ENCODE measurements at places on chromosomes 12 and 14. TPM values are rescaled to one million over a fixed set of nuclear protein-coding genes. Genes with fewer than 3 reads are reported as not detected.
A peak's percentile ranks its signal among the peaks of the same experiment; 100 is the strongest.

DNA sequence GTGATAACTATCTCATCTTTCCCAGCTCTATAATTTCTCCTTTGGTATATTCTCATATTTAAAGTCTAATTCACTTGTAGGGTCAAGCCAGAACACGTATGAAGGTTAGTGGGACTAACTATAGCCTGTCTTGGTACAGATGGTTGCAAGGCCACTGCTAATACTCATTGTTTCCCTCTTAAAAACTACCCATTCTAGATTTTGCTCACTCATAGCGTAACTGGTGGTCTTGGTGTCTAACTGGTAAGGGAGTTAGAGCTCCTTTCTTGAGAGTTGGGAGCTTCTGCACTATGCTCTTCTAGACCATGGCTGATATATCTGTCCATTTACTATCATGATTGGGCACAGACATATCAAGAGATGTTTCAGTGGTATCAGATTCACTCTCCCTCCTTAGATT is 8.8 kb downstream of the MGP start:
- no peak for DNase-seq

GRCh38 chr14:93643127-93643526 is 145.2 kb downstream of the PRIMA1 start:
- no peak for DNase-seq

- no peak for DNase-seq
Observed at GRCh38 chr12:71587012-71587411, 76.6 kb downstream of the ZFC3H1 start.

GRCh38 chr12:20505056-20505455 is 136.7 kb downstream of the PDE3A start:
- DNase-seq, result no peak

DNA sequence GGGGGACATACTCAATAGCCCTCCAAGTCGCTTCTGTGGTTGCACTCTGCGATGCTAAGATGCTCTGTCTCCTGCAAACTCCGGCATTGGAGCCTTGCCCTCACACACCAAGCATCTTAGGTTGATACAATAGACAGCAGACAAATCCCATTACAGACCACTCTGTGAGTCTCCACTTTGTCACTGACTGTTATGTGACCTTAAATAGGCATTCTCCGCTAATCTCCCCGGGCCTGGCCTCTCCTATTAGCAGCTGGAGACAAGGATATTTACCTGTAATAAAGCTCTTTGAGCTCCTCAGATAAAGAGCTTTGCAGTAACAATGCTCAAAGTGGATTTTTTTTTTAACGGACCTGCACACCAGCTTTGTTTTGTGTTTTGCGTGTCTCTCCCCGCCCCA is 479.7 kb upstream of the TBX3 start:
- no peak for DNase-seq

DNA sequence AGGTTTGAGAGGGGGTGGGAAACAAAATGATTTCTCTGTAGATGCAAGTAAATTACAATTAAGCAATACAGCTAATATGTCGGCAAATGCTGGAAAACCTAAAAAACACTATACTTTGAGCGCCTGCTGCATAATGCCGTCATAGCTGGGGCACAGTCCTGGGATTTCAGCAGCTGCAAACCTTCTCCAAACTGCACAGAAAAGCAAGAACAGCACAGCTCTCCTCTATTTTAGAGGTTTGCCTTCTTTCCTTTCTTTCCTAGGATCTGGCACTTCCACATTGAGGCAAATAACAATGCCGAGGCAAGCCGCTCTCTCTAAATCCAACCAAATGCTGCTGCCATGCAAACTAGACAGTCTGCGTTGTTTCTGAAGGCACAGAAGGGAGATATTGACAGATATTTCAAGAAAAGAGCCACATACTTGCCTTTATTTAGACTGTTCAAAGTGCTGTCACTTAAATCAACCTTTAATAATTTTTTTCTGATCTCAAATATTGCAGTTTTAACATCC is 287.1 kb upstream of the G2E3 start:
- DNase-seq, result no peak

- peak; percentile 51 for DNase-seq
Observed at GRCh38 chr12:98595243-98595988, 1.9 kb downstream of the SLC25A3 start.

DNA sequence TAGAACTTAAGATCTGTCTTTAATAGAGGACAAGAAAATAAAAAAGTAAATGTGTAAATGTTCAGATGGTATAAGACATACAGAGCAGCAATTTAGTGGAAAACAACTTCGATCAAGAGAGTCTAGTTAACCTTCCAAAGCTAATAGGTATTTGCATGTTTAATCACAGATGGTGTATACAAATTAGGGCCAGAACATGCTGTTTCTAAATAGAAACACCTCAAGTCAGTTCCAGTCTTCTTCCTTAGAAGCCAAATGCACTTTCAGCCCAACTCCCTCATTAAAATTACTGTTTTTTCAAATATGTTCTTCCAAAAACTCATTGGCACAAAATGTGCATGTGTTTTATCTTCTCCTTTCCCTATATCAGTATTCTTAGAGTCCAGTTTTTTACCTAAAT is 604.4 kb downstream of the SLC6A15 start:
- DNase-seq, result no peak

- DNase-seq, result no peak
Observed at GRCh38 chr12:75350413-75350812, 15.9 kb downstream of the GLIPR1L1 start.

DNA sequence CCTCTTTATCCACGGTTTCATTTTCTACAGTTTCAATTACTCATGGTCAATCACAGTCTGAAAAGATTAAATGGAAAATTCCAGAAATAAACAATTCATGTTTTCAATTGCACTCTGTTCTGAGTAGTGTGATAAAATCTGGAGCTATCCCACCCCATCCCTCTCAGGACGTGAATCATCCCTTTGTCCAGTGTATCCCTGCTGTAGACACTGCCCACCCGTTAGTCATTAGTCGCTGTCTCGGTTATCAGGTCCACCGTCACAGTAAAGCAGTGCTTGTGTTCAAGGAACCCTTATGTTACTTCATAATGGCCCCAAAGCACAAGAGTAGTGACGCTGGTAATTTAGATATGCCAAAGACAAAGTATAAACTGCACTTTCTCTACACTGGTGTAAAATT is 141.0 kb upstream of the LMNTD1 start:
- peak; percentile 52 for DNase-seq

DNA sequence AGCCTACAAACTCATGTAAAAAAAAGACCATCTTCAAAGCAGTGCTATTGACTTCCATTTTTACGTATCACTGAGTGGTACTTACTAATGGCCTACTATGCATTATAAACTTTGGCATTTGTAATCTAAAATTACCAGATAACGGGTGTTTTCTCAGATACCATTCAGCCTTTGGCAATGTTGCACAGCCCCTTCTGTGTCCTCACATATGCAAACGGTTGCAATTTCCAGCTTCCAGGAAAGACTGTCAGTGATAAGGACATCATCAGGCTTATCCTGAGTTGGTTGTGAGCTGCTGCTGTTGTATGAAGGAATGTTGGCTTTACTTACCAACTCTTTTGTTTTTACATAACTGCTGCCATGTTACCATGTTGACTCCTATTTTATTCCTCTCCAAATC is 1.6 kb upstream of the SLC6A13 start:
- DNase-seq, result no peak

DNA sequence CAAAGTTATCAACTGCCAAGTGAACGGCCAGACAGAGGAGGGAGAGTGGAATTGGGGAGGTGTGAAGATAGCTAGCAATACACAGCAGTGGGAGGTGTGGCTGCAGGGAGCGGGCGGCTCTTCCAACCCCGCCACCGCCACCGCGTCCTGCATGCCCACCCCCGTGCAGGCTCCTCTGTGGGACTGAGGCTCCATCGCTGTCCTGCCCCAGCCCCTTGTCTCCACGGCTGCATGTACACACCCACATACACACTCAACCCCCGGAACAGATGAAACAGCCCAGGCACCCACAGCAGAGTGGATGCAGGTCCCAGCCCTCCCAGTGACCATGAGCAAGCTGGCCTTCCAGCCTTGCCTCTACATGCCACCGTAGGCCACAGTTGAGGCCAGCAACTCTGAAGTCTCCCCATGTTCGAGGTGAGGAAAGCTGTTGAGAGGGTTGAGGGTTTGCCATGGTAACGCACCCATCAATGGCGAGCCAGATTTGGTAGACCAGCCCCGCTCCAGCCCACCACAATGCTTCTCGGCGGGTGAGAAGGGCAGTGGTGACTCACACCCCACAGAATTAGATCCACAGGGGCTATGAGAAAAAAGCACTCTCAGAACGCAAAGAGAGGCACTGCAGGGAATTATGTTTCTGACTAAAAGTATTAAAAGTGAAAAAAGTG is 39.3 kb downstream of the PITPNM2 start:
- DNase-seq, result no peak

The AKAP6 gene
- total RNA-seq, result 2.3 TPM

The PLEKHG7 gene
- not detected for total RNA-seq

The PIANP gene
- not detected for total RNA-seq

The AICDA gene
- total RNA-seq, result not detected

Measured in MCF 10A (cell line).